ENCODE measurements at places on chromosomes 12 and 14. TPM values are rescaled to one million over a fixed set of nuclear protein-coding genes. Genes with fewer than 3 reads are reported as not detected.

DNA sequence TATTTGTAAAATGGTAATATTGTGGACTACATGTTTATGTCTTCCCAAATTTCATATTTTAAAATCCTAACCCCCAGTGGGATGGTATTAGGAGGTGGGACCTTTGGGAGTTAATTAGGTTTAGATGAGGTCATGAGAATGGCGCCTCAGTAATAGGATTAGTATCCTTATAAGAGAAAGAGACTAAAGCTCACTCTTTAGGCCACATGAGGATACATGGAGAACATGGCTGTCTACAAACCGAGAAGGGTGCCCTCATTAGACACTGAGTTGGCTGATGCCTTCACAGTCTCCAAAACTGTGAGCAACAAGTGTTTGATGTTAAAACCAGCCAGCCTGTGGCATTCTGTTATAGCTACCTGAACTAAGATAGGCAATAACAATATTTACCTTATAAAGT, 58.3 kb upstream of the OTOGL start:
- no peak for DNase-seq

DNA sequence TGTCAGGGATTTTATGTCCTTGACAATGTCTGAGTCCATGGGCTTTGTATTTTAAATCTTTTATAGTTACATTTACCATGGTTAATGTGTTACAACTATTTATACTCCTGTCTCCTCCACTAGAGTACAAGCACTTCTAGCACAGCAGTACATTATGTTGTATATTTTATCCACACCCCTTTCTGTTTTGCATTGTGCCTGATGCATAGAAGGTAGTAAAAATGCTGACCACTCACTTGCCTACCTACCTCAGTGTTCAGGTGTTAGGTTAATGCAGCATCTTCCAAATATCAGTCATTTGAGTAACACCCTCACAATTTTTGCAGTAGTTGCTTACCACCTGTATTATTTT, 31.1 kb upstream of the SLC38A2 start:
- no peak for DNase-seq

GRCh38 chr14:87896393-87897380, 96.3 kb downstream of the GALC start:
- DNase-seq, result no peak

- DNase-seq, result no peak
Observed at GRCh38 chr14:87434011-87434410, 559.0 kb downstream of the GALC start.

DNA sequence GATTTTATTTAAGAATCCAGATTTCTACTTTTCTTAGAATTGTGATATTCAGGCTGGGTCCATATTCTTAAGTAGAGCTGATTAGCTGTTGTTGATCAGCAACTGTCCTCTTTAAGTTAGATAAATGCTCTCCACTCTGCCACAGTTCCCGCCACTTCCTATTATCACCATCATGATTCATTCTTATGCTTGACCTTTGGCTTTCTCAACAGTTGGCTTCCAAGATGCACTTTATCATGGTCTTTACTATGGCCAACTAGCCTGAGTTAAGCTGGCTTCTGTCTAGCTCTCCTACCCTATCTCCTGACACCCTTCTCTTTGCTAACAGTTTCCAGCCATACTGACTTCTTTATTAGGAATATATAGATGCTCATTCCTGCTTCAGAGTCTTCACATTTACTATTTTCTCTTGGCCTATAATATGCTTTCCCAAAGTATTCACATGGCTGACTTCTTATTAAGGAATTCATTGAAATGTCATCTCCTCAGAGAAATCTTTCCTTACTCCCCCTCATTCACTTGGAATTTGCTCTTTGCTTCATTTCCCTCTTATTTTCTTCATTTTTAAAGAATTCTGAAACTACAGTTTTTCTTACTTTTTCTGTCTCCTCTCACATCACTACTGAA, 149.0 kb upstream of the IGF1 start:
- DNase-seq, result no peak

GRCh38 chr14:50734950-50735695, 67.0 kb upstream of the SAV1 start:
- no peak for DNase-seq

DNA sequence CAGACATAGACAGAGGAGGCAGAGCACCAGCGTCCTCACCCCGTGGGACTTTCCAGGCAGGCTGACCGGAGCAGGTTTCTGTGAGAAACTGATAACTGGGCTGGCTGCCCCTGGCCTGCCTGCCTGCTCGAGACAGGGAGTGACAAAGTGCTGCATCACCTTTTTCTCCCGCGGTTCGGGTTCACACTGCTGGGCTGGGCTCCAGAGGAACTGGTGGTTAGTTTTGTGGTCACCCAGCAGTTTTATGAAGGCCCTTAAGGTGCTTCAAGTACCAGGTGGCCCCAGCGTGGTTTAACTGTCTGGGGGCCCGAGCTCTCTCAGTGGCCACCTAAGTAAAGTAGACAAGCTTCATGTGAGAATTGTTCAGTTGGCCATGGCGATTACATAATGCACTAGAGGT, 1073.6 kb downstream of the BCL11B start:
- DNase-seq, result no peak

DNA sequence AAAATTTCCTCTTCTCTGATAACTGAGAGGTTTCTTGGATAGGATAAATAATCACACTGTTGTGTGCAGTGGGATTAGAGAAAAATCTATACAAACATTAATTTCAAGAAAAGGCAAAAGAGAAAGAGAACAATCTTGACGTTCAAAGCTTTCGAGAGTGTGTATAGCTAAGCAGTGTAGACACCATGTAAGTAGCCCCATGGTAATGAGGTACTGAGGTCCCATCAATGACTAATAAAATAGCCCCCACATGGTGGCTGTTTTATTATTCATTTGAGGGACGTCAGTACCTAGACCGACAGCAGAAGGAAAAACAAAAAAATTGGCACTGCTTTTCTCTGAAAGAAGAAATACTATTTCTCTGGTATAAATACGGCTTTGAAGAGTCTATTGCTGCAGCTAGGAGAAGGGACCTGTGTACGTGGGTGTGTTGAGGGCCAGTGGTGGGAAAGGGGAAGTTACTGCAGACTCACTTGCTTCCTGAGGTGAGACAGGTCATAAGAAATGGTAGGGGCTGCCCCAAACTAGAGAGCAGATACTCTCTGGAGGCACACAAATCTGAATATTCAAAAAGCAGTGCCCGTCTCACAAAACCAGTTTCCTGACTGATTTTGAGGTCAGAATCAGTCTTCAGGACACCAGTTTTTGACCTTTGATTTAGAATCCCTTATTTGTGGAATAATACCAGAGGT, 339.8 kb downstream of the EMP1 start:
- DNase-seq, result no peak

- DNase-seq, result no peak
Observed at GRCh38 chr14:79584679-79585078, 626.6 kb downstream of the DIO2 start.

DNA sequence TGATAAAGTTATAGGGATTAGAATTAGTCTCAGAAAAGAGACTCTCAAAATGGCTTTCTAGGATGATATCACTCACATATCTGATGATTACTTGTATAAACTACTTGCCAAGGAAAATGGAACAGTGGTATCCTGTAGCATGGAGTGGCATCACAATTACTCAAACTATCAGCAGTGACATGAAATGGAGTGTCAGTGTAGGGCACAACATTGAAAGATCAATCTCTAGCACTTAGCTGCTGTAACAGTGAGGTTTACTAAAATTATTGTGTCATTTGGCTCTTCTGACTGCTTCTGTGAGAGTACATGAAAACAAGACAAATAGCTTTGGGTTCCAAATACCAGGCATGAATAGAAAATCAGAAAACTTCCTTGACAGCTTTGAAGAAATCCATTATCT, 6.7 kb upstream of the MAP4K5 start:
- DNase-seq, result no peak

- DNase-seq, result no peak
Observed at GRCh38 chr12:9732921-9733461, at the start of gene CLECL1. Gene CLECL1 (minus strand): TSS chr12:9733097.

DNA sequence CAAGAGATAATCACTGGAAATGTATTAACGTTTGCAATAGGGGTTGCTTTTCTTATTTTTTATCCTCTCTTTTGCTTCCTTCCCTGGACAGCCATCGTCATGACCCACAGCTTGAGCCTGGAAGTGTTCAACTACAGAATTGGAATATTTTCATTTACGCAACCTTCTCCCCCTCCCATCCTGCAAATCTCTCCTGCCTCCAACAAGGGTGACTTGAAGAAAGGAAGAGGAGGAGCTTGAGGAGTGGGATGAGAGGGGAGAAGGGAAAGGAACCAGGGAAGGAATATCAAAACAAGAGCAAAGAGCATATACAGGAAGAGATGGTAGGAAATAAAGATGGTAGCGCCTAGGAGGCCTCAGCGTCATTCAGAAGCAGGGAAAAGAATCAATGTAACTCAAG, 1.6 kb upstream of the MANSC4 start:
- no peak for DNase-seq

- DNase-seq, result no peak
Observed at GRCh38 chr12:105025890-105026289, 39.8 kb downstream of the NOPCHAP1 start.

DNA sequence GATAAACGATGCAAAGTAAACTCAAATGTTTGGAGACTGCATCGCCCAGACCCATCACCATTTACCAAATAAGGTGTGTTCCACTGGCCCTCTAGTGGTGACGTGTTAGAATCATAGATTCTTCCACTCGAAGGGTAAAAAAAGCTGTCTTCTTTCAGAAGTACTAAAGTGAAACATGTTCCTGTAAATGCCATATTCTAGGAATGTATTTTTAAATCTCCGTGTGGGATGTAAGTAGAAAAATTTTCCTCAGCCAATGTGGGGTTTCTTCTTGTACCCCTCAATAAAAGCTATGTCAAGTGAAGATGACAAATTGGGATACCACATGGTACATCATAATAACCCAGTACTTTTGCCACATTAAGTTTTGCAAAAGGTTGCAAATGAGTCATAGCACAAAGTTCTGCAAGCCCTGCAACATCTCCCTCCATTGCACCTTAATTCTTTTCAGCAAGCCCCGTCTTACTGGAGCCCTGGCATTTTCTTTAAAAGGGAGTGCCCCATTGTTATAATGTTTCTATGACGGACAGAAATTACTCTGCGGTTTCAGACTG, 100.8 kb downstream of the CCER1 start:
- no peak for DNase-seq

DNA sequence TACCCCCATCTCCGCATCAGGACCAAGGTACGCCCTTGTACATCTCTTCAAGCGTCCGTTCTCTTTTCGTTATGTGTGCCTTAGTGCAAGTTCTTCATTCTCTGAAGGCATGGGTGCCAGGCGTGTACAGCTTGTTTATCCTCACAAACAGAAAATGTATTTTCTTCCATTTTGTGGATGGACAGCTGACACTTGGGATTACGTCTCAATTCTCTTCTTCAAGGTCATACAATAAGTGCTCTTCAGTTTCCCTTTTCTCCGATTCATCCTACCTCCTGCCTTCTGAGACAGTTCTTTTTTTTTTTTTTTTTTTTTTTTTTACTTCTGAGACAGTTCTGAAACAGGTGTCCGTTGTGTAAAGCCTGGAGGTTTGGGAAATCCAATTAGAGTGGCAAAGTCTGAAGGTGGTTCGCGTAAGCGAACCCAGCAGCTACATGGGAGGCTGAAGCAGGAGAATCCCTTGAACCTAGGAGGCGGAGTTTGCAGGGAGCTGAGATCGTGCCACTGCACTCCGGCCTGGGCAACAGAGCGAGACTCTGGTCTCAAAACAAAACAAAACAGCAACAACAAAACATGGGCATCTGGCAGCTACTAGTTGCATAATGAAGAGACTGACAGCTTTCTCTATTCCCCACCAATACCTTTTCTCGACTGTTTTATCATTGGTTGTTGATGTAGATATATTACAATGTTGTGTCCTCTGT, 734 bp downstream of the COX6A1 start:
- no peak for DNase-seq

DNA sequence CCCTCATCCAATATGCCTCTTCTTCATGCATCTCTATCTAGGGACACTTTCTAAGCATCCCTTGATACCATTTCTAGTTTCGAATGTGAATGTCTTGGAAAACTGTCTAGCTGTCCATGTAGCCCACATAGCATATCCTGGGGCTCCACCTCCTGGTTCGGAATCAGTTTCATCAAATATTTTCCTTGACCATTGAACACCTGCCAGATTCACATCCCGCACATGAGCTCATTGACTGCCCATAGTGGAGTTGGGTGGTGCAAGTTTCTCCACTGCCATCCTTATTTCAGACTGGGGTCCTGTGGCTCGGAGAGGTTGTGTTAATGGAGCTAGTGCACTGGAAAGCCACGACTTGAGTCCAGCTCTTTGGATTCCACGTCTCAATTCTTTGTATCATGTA, 58.6 kb upstream of the TMEM263 start:
- no peak for DNase-seq

The SYNE2 gene
- total RNA-seq, result 239 TPM

The ZNF385A gene
- total RNA-seq, result 79.4 TPM

The C1R gene
- 69.1 TPM for total RNA-seq

The A2M gene
- total RNA-seq, result 98.2 TPM

The KRT2 gene
- not detected for total RNA-seq

The DYNLL1 gene
- total RNA-seq, result 30.1 TPM

The MTHFD1 gene
- 62.7 TPM for total RNA-seq

The AGAP2 gene
- 3.5 TPM for total RNA-seq

The CLMN gene
- total RNA-seq, result 3.9 TPM

The NAA25 gene
- total RNA-seq, result 46.5 TPM

Data from psoas muscle (tissue), 8 donors.